ENCODE measurements at places on chromosomes 4 and X.

DNA sequence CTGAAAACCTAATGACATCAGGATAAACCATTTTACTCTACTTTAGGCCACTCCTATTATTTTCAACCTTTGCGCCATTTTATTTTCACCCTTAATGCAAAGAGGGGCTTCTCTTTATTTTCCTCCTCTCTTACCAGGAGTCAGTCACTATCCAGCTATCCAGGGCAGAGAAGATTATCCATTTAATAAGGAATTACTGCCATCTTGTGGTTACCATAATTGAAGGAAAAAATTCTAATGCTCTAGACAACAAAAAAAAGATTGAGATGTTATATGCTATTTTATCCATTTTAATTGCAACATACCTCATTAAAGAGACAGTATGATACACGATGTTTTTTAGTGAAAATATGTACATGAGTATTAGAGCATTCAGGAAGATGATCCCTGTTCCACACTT lies 514.5 kb upstream of the FAM241A start:
- DNase-seq = no peak

GRCh38 chr4:108651014-108651791 lies 804 bp downstream of the OSTC start:
- DNase-seq = peak; percentile 35

DNA sequence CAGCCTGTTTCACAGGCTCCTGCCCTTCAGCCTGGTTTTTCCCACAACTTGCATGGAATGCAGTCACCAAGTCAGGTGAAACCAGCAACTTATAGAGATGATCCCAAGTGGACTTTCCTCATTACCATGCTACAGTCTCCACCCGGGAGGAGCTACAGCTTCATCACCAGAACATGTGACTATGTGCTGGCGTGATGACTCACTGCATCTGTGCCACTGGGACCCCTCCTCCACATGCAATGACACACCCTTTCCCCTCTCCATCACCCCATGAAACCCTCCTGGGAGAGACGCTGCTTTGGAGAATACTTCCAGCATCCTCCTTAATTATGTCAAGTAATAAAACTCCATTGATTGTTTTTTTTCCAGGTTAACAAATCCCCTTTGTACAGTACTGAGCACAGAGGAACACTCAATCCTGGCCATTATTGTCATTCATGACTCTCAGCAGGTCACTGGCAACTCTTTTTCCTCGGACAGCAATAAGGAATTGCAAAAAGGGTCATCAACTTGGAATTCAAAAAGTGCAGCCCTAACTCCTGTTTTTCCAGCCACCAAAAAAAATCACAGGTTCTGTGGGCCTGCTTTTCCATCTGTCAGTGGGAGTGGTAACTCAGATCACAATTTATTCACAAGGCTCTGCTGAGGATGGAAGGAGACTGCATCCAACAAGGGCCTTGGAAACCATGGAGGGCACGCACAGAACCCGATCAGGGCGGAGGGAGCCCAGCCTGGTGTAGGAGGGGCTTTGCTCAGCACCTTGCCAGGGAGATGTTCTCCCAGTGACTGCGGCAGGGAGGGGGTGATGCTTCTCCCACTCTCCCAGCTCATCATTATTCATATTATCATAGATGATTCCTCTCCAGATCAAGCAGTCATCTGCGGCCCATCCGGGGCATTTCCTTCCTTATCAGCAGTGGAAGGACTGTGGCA lies 17.4 kb downstream of the QDPR start:
- peak; percentile 31 for DNase-seq

DNA sequence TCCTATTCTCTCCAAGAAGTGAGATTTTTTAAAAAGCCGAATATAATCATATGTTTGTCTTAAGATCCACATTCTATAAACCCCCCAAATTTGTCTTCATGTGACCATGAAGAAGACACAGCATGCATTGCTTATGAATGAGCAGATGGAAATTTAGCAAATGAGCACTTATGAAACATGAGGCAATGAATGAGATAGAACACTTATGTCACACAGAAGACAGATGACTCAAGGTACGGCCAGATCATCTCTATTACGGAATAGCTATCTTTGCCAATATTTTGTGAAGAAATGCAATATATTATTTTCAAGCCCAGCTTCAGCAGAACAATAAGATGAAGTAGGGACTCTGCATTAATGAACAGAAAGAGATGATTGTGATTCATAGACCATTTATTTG lies 21.4 kb downstream of the PHEX start:
- no peak for DNase-seq

DNA sequence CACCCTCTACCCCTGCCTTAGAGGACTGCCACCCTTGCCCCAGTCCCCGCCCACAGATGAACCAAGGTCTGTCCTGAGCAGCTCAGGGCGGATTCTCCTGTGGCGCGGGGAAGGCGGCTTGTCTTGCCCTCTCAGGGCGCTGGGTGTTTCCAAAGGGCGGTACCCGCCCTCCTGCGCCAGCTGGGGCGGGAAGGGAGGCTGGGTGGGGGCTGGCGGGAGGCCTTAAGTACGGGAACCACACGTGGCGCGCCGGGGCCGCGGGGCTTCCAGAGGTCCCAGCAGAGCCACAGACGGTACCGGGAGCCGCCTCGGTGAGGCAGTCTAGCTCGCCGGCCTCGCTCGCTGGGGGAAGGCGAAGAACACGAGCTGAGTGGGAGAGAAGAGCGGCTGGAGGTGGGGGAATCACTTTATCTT lies 361.1 kb downstream of the MID1IP1 start:
- no peak for DNase-seq

DNA sequence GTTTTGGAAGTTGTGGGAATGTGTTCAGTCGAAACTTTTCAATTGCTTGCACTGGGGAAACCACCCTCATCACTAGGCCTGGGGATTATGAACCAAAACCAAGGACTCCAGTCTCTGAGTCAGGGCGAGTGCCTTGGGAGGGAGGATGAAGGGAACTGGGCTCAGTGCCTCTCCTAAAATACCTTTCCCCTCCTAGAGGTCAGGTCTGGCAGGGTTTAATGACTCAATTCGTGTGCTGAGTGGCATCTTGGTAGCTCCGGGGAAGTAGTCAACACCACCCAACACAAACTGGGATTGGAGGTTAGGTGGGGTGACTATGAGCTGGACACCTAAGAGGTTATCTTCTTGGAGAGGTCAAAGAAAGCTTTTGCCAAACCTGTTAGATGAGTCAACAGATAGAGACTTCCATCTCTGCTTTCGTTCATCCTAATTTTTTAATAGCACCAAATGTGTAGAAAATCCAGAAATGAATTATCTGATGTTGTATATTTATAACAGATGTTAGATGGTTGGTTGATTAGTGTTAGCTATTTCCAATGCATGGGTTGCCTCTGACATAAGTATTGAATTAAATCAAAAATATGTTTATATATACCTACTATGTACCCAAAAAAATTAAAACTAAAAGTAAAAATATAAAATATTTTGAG lies 202.8 kb downstream of the SHROOM3 start:
- peak; percentile 62 for DNase-seq

GRCh38 chr4:85826060-85826678 lies 351.2 kb downstream of the ARHGAP24 start:
- DNase-seq = no peak

DNA sequence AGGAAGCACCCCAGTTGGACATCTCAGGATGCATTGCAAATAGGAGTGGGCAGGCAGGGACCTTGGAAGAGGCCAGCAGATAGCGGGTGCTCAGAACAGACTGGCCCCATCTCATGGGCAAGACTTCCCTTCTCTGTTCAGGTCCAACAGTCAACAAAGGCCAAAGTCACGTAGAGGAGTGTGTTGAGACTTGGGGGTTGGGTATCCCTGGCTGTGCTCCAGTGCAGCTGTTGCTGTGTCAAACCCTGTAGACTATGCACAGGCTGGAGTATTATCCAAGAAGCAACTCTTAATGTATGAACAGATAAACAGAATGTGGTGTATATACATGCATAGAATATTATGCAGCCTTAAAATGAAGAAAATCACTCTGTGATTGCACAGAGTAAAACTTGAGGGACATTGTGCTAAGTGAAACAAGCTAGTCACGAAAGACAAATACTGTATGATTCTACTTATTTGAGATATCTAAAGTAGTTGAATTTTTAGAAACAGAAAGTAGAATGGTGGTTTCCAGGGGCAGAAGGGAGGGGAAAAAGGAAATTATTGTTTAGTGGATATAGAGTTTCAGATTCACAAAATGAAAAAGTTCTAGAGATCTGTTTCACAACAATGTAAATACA lies 192.1 kb upstream of the LCORL start:
- no peak for DNase-seq

DNA sequence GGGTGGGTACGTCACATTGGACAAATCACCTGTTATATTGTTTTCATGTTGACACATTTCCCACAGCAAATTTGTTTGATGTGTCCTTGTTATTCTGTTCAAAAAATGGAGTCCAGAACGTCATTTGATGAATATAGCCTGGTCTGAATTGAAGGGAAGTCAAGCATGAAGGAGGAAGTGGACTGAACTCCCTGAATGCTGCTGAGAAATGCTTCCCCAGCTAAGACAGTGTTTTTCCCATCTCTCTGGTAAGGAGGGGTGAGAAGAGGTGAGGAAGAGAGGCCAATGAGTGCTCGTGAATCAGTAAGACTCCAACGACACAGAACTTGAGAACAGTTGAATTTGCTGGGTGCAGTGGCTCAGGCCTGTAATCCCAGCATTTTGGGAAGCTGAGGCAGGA lies 127.4 kb downstream of the RBM47 start:
- DNase-seq = no peak

- DNase-seq = no peak
These were observed 106.7 kb upstream of the MSX1 start for GRCh38 chr4:4752576-4753401.

GRCh38 chr4:168440442-168441264 lies 39.6 kb downstream of the DDX60L start:
- DNase-seq = peak; percentile 40

DNA sequence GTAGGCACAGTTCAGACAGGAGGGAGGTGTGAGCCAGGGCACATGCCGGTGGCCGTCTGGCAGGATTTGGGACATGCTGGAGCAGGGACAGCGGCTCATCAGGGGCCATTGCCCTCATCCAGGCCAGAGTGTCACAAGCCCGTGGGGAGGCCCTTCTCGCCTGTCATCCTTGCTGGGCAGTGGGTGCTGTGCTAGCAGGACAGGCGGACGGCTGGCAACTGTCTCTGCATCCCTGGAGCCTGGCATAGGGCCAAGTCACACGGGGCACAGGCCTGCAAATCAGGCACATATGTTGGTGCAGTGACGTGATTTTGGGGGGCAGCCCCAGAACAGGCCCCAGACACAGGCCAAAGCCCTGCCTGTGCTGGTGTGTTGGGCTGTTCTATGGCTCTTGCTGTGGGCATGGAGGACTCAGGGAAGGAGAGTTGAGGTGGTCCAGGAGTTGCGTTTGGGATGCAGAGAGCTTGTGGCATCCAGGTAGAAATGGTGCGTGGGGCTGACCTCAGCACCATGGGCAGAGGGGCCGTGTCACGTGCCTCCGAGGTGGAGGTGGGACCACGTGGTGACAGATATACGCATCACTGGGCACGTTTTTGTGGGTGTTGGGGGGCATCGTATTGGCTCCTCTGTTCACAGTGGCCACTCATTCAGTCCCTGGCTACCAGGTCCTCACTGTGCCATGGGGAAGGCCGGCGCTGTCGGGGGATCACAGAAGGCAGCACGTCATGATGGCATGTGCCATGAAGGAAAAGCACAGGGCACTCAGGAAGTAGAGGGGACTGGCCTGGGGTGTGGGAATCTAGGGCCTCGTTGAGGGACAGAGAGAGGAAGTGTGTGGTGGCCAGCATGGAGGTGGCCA lies 14.6 kb upstream of the MSANTD1 start:
- no peak for DNase-seq

GRCh38 chrX:103846386-103846785 lies 14.3 kb upstream of the RAB9B start:
- DNase-seq = no peak

GRCh38 chr4:174373821-174374220 lies 90.1 kb downstream of the CEP44 start:
- DNase-seq = no peak

DNA sequence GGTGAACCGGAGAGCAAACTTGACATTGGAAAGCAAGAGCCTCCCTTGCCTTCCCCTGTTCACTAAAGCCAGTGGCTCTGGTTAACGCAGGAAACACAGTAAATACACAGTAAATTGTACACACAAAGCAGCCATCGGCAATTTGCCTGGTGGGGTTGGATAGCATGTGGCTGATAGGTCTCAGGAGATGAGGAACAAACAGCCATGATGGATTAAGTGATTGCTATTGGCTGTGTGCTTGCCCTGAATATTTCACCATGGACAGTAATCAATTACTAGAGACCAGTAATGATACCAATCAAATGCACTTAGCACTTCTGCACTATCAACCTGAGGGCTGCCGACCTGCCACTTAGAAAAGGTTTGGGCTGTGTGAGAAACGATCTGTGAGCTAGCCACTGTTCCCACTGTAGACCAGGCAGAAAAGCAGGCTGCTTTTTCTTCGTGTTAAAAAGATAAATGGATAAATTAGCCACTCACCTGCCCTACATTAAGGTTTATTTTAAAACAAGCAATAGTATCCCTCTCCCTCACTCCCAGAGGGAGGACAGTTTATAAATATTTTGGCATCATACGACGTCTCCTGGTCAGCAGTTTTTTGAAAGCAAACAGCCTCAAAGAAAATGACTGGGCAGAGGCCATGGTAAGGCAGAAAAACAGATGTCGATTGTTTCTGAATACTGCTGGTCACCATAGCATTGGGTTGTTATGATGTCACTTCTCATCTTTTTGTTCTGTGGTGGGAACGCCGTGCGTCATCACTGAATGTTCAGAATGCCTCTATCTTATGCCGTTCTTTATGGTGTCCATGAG lies 167.1 kb downstream of the MAML3 start:
- DNase-seq = no peak

DNA sequence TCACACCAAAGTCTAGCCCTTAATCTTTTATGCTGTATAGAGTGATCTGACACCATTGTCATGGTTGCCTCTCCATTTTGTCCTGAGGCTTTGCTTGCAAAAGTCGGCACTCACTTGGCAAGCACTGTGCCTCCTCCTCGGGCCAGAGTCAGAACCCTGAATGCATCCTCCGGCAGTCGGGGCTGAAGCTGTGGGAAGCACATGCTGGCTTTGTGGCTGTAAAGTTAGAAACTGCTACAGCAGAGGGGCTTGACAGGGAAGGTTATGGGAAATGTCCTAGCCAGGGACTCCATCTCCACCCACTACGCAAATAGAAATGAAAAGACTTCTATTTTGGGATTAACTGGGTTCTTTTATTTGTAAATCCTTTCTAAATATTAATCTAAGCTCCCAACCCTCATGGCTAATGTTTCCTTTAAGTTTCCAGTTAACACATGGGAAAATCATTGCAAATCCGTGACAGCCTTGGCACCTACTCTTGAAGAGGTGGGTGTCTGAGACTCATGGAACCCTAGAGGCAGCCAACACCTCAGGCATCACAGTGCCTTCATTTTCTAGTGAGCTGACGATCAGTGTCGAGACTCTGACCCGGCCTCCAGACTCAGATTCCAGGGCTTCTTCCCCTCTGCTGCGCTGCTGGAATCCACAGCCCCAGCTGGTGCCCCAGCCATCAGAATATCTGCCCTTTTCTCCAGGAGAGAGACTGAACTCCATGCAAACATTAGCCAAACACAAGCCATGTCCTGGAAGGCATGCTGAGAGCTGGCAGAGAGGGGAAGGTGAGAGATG lies 7.9 kb upstream of the CLDN24 start:
- no peak for DNase-seq
